A549 (cell line): ENCODE measurements at places on chromosomes 11 and 22.

- no peak for DNase-seq
Measured at GRCh38 chr11:109264128-109264527, 157.9 kb upstream of the C11orf87 start.

GRCh38 chr11:11667056-11667455 lies 45.3 kb upstream of the GALNT18 start:
- no peak for DNase-seq

- no peak for DNase-seq
Measured at GRCh38 chr11:1650034-1650917, 20.7 kb downstream of the KRTAP5-5 start.

DNA sequence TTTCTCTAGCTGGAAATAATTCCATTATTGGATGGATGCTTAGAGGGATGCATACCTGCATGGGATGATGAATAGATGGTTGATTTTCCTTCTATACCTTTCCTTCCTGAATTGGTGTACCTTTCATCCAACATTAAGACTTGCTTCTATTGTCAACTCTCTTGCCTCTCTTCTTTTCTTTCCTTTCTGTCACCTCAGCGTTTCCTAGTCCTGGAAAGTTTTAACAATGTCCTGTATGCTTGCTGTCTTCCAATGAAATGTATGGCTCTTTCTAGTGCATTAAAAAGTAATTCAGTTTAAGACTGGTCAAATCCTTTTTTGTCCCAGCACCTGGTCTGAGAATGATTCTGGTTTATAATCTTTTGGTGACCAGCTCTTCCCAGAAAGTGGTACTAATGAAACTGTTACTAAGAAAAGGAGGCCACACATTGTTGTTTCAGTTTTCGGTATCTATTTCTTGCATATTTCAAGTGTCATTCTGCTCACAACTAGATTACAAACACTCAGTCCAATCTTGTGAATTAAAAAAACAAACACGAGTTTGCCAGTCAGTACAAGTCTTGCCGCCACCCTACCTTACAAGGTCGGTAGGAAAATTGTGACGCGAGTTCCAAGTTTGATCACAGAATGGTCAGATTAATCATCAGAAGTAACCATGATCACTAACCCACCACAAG lies 8.0 kb downstream of the POU2AF1 start:
- no peak for DNase-seq

DNA sequence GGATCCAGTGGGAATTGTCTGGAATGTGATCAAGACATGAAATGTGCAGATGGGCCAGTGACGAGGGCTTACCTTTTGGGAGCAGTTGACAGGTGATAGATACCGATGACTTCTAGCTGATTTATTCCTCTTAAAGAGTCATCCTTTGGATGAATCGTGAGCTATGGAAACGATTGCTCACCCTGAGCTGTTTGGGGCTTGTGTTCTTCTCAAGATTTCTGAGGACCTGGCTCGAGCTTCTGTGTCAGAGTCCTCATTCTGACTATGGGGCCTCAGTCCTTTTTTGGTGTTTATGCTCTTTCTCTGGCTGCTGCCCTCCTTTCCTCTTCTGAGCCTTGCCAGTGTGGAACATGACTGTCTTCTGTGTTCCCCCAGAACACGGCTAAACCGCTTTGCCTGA lies 11.9 kb upstream of the AMPD3 start:
- DNase-seq, result no peak

GRCh38 chr22:24066260-24066659 lies 55.2 kb downstream of the CABIN1 start:
- DNase-seq, result no peak

DNA sequence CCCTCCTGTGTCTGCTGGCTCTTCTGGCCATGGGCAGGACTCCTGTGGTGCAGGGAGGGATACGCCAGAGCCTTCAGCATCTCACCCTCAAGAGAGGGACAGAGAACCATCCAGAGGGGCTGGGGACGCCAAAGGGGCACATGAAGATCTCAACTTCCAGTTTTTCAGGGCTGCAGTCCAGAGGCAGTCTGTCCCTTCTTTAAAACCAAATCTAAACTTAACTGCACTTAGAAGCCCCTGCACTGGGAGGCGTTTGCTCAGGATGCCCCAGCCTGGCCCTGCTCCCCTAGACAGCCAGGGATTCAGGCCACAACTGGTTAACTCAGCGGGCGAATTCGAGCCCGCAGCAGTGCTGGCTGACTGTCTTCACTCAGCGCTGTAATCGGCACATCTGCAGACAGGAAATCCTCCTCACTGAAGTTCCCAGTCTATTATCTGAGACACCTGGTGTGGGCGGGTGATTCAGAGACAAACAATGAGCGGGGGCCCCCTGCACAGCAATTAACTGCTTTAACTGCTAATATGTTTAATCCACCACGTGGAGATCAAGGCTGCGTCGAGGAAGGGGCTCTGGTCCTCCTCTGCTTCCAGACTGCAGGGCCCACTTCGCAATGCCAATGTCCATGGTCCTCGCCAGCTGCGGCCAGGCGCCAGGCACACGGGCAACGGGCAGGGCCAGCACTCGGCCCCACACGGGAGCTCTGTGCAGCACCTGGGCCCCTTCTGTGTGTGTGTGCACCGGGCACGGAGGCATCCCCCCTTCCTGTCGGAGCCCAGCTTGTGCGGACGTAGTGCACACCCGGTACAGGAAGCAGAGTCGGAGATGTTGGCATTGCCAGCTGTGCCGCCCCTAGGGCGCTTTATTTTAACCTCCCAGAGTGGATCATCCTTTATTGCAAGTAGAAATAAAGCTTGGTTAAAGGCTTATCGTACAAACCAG lies 36.9 kb upstream of the GNB1L start:
- DNase-seq, result no peak

DNA sequence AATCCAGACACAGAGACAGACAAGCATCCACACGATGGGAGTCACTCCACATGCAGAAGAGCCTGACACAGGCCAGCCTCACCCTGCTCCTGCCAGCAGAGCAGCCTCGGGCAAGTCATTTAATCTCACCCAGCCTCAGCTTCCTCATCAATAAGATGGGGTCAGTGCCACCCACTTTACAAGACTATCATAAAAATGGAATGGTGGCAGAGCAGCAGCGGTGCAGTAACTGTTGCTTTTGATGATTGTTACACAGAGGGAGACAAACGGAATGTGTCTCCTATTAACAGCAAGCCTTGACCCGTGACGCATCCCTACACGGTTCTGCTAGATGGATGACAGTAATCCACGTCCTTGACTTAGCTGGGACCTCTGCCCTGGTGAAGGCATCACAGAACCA lies 26.0 kb upstream of the ARFGAP3 start:
- DNase-seq, result no peak

DNA sequence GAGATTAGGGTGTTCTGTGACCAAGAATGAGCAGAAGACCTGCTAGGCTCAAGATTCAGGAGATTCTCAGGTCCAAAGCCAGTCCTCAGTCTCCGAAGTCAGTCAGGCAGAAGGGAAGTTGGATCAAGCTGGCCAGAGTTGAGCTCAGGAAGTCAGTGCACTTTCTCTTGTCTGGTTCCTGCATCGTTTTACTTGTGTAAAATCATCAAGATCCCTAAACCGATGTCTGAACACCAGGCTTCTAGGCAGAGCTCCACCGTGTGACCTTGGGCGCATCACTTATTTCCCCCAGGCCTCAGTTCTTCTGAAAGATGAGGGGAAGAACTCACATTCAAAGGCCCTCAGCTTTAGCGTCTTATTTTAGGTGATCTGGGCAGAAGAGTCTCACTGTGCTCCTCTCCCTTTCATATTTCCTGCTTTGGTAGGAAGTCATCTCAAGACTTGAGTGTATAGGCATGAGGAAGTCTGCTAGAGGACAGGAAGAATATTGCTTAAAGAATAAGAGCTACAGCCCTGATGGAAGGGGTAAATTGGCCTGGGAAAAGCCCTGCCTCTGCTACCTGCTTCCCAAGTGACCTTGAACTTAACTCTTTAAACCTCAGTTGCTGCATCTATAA lies 20.2 kb downstream of the NF2 start:
- DNase-seq, result no peak

- no peak for DNase-seq
Measured at GRCh38 chr11:57155838-57156607, 25.7 kb upstream of the LRRC55 start.

GRCh38 chr11:60788401-60789125 lies 3.4 kb downstream of the MS4A10 start:
- DNase-seq, result no peak

- peak; percentile 86 for DNase-seq
Measured at GRCh38 chr11:102306048-102306597, 11.2 kb upstream of the BIRC3 start.

- no peak for DNase-seq
Measured at GRCh38 chr11:15333407-15333806, 218.7 kb downstream of the INSC start.

DNA sequence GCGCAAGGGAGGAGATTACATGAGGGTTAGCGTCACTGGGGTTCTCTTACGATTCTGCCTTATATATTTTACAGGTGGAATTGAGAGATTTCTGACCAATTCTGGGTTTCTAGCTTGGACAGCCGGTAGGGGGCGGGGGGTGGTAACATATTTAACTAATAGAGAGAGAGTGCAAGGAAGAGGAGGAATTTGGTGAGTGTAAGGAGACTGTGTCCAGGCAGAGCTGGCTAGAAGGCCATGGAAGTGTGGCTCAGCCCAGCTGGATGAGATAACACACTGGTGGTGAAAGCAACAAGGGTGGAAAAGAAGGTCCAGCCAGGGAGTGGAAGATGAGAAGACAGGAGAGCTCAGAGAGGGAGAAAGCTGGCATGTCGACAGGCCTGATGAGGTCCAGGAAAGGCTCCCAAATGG lies 56.5 kb downstream of the ST3GAL4 start:
- no peak for DNase-seq

DNA sequence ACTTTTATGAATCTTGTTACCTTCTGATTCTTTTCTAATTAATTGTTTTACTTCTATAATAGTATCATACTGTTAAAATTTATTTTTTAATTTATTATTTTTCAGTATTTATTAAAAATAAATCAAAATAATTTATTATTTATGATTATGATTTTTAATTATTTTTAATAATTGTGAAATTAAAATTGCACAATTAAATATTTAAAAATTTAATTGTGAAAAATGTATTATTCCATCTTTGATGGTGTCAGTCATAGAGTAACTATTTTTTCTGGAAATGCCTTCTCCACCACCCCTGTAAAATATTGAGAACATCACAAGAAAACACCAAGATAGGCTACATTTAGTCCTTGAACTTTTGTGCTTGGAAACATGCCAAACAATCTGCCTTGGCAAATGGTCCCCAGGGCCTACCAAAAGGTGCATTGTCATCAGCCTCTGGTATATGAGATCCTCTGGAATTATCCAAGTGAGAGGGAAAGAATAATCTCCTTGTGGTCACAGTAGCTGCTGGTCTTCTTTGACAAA lies at the start of gene OR8H2:
Gene OR8H2 (plus strand): TSS at position 478 of the 528 bp plus-strand sequence. CDS start 1,356 bp downstream, outside the sequence.
- DNase-seq, result no peak

GRCh38 chr22:27617214-27617881 lies 184.2 kb downstream of the MN1 start:
- DNase-seq, result peak; percentile 12

GRCh38 chr22:46050916-46051614 lies 74.1 kb upstream of the WNT7B start:
- DNase-seq, result no peak

DNA sequence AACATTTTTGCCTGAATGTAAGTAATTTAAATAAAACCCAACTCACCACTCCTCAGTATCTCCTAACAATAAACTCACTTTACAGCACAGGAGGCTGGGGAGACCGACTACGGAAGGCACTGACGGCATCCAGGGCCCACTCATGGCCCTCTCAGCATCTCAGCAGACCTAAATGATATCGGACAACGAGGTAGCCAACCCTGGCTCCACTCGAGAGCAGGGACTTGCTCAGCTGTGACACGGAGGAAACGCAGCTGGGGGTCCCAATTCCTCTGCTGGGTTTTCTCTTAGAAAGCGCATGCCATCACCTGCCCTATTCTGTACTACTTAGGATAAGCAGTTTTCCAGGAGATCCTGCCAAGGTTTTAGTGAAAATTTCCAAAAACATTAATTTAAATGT lies 109.1 kb upstream of the BID start:
- no peak for DNase-seq

DNA sequence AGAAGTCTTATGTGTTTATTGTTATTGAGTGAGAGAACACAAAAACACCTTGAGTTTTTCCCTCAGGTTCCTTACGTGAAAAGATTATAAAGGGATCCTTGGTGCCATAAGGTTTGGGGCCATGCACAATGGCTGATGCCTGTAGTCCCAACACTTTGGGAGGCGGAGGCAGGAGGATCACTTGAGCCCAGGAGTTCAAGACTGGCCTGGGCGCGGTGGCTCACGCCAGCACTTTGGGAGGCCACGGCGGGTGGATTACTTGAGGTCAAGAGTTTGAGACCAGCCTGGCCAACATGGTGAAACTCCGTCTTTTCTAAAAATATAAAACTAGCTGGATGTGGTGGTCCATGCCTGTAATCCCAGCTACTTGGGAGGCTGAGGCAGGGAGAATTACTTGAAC lies 5.4 kb downstream of the SMDT1 start:
- DNase-seq, result no peak

GRCh38 chr11:5663511-5663910 lies 21.4 kb downstream of the TRIM5 start:
- no peak for DNase-seq

GRCh38 chr11:82901165-82901921 lies at the start of gene DDIAS:
Gene DDIAS, plus strand, starts transcription at chr11:82901736. Its CDS starts 13,003 bp downstream, at chr11:82914739.
- DNase-seq, result peak; percentile 92

DNA sequence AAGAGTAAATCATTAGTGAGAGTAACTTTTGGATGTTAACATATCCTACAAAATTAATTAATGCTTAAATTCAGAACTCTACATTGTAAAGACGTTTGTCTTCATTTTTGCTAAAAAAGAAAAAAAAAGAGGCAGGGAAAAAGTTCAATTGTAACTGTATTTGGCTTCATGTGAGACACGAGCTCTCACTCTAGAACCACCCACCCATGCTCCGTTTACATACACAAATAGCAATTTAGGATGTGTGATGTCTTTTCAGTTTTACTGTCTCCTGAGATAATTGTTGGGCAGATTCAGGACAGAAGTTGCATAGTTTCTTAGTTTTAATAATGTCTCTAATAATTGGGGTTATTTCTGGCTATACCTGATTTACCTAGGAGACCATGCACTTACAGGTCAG lies 248.6 kb downstream of the AASDHPPT start:
- no peak for DNase-seq

- DNase-seq, result no peak
Measured at GRCh38 chr22:32627091-32627490, 152.5 kb downstream of the FBXO7 start.

- peak; percentile 48 for DNase-seq
Measured at GRCh38 chr22:38135133-38135706, 24.7 kb upstream of the BAIAP2L2 start.

GRCh38 chr11:119323532-119324033 lies 6.7 kb upstream of the MCAM start:
- DNase-seq, result peak; percentile 63
